ENCODE measurements at places on chromosomes 1 and 21. TPM values are rescaled to one million over a fixed set of nuclear protein-coding genes. Genes with fewer than 3 reads are reported as not detected.

Gene SH2D2A
- total RNA-seq, result 3.2 TPM

DNA sequence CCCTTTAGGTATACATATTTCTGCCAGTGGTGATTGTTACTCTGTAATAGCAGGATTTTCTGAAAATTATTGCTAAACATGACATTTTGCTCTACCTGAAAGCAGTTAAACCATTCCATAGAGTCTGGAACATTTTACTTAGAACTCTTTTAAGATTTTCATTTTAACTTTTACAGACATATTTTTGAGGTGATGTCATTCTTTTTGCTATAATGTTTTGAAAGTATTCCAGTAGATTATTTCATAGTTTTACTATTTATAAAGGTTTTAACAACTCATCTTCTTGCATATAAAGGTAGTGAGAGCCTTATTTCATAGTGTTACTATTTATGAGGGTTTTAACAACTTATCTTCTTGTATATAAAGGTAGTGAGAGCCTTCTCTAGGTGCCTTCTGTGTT is 42.9 kb downstream of the PTBP2 start:
- no peak for DNase-seq

- no peak for DNase-seq
These were observed 304.6 kb downstream of the DISC1 start for GRCh38 chr1:231931146-231931545.

Gene GBP5
- 3.9 TPM for total RNA-seq

Gene LRRC42
- 14.2 TPM for total RNA-seq

DNA sequence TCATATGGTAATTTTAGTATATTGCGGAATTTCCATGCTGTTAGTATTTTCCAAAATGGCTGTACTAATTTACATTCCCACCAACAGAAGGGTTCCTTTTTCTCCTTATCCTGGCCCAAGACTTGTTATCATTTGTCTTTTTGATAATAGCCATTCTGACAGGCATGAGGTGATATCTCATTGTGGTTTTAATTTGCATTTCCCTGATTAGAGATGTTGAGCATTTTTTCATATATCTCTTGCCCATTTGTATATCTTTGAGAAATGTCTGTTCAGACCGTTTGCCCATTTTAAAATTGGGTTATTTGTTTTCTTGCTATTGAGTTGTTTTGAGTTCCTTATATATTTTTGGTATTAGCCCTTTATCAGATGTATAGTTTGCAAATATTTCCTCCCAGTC is 14.0 kb downstream of the CAPZA1 start:
- no peak for DNase-seq

Gene CASQ1
- 4.5 TPM for total RNA-seq
